ENCODE measurements at places on chromosomes 2 and 18.

GRCh38 chr2:32738939-32739338 is 111.1 kb downstream of the TTC27 start:
- DNase-seq = no peak

DNA sequence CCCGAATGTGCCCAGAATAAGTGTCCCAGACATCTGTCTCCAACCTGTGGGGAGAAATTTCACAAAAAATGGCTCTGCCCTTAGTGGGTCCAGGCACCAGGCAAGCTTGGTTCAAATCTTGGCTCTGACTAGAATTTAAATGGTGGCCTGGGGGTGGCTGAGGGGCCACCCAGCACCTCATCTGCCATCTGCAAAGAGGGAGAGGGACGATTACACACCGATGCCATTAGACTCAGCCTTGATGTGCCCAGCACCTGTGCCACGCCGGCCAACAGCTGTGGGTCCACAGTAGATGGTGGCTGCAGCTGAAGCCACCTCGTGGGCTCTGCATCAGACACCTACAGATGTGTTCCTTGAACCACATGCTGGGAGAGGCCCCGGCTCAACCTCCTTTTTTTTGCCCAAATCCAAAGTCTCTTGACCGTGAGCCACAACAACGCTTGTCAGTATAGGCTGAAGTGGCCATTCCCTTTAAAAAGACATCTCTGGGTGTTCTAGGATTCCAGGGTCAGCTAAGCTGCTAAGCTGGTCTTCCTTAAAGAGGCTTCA is 222.0 kb upstream of the RAB6C start:
- no peak for DNase-seq

- DNase-seq = no peak
These were observed 170.1 kb downstream of the MAP2 start for GRCh38 chr2:209593930-209594329.

- no peak for DNase-seq
These were observed at the start of gene ERICH2 for GRCh38 chr2:170770008-170770605. TSS of gene ERICH2 (plus strand) at chr2:170770378. CDS start at chr2:170770682, 304 bp downstream.

- DNase-seq = no peak
These were observed 10.0 kb downstream of the FLACC1 start for GRCh38 chr2:201347138-201347537.

GRCh38 chr2:33326100-33326499 is 150.3 kb upstream of the RASGRP3 start:
- no peak for DNase-seq

DNA sequence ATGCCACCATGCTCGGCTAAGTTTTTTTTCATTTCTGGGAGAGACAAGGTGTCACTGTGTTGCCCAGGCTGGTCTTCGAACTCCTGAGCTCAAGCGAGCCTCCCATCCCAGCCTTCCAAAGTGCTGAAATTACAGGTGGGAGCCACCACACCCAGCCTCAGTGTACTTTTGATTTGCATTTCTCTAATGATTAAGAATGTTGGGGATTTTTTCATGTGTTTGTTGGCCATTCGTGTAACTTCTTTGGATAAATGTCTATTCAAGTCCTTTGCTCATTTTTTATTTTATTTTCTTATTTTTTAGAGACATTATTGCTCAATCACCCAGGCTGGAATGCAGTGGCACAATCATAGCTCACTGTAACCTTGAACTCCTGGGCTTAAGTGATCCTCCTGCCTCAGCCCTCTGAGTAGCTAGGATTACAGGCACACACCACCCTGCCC is 73.1 kb downstream of the TMEM185B start:
- no peak for DNase-seq

GRCh38 chr2:112159454-112159921 is 21.3 kb downstream of the FBLN7 start:
- no peak for DNase-seq

DNA sequence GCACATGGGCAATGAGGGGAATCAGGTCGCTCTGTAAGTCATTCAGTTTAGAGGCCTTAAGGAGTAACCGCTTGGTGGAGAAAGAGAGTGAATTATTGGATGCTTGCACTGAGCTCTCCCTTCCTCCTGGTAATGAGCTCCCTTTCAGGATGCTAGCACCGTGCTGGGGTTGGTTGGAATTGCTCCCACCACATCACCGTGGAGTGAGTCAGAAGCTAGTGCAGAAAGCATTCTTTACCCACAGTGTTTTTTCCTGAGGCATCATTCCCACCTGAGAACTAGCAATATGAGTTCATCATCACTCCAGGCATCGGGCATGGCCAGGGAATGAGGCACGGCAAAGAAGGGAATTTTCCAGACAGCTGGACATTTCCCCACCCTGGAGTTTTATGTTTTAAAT is 57.6 kb downstream of the ITGB6 start:
- DNase-seq = no peak

GRCh38 chr2:8604262-8604661 is 77.6 kb upstream of the ID2 start:
- no peak for DNase-seq

GRCh38 chr2:102025016-102025501 is 33.3 kb downstream of the IL1R2 start:
- no peak for DNase-seq

DNA sequence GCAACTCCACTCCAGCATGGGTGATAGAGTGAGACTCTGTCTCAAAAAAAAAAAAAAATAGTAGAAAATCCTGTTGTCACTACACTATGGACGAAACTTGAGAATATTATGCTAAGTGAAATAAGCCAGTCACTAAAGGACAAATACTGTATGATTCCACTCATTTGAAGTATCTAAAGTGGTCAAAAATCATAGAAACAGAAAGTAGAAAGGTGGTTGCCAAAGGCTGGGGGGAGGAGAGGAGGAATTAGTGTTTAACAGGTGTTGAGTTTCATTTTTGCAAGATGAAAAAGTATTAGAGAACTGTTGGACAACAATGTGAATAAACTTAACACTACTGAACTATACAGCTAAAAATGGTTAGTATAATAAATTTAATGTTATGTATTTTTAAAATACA is 18.8 kb upstream of the RMP24 start:
- no peak for DNase-seq

- DNase-seq = no peak
These were observed 154.7 kb upstream of the LYPD1 start for GRCh38 chr2:132824716-132825115.

DNA sequence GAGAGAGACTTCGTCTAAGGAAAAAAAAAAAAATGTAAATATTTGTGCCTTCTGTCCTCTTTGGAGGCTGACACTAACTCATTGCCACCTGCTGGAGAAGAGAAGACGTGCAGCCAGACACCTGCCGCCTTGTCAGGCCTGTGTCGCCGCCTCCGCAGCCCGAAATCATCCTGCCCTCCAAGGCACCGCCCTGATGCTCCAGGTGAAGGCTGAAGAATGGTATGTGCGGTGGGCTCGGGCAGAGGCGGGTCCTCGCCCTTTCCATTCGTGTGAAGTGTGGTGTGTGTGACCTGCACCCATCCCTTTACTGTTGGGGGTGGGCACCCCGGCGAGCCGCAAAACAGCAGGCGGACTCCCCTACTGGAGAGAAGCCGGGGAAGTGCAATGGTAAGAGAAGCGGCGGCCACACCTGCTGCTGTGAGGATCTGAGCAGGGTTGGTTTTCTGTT is 60.4 kb downstream of the FAM161A start:
- DNase-seq = peak; percentile 22

GRCh38 chr18:13793819-13794218 is 30.1 kb upstream of the MC5R start:
- no peak for DNase-seq

DNA sequence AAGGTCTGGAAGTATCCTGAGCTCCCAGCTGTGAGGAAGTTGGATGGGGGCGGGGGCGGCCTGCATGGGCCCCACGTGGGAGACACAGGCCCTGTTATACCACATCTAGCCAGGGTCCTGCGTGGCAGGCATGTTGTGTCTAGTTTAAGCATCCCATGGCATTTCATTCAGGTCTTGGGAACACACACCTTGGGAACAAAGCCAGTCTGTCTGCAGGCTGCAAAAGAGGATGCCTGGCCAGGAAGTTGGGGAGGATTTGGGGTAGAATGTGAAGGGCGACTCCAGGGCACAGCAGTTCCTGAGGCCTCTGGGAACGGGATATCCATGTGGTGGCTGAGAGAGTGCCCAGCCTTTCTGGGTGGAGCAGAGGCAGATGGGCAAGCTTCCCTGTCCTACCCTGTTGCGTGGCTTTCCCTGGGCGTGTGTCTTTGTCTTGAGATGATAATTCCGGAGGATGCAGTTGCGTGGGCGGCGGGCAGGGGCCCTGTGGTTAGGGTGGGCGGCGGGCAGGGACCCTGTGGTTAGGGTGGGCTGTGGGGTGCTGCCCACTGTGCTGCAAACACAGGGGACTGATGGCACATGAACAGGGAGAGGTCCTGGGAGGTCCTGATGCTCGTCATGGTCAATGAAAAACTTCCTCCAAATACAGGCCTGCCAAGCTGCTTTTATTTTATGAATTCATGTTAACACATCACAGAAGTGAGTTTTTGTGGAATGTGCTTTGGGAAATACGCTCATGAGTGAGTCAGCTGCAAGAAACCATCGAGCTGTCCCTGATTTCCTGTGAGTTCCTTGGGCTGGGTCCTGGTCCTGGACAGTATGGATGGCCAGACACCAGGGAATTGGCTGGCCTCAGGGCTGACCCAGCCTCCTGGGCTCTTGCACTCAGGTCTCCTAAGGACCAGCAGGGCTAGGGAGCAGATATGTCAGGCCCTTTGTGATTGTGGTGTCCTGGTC is 90.0 kb upstream of the HS6ST1 start:
- no peak for DNase-seq

- no peak for DNase-seq
These were observed 47.5 kb downstream of the ZNF638 start for GRCh38 chr2:71379086-71379485.

GRCh38 chr2:209470-209869 is 54.4 kb downstream of the SH3YL1 start:
- no peak for DNase-seq

DNA sequence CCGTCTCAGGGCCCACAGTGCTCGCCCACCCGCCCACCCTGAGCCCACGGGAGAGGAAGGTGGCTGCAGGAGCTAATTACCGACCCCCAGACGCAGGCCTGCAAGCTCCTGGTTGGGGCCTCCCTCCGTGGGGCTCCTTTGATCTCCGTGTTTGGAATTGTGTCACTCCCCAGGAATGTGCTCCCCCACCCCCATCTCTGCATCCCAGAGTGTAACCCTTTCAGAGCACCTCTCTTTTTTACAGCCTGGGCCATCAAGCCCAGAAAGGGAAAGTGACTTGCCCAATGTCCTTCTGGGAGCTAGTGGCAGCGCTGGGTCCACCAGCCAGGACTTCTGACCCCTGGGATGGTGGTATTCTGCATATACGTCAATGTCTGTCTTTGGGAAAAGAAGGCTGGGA is 335.1 kb downstream of the CYRIA start:
- no peak for DNase-seq

- no peak for DNase-seq
These were observed 681 bp downstream of the SPR start for GRCh38 chr2:72887740-72888437.

DNA sequence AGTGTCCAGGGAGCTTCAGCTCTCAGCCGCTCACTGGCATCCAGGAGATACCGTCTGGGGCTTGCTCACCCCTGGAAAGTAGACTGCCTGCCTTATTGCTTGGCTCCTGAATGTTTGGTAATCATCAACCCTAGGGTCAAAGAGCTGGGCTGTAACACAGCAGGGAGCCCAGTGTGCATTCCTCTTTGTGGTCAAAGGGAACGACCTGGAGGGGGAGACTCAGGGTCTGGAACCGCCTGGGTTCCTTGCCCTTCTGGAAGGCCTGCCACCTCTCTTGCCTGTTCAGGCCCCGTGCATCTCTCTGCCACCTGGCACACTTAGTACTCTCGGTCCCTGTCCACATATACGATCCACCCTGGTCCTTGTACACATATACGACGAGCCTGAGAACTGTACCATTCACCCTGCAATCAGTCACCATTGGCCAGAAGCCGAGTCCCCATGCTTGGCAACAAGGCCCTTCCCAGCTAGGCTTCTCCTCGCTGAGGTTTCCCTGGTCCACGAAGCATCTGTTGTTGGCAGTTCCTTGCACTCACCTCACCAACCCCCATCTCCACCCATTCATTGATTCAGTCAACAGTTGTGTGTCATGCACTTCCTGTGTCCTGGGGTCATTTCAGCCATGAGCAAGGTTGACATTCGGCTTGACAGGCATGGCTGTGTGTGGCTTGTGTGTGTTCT is at the start of gene NAT8:
TSS of gene NAT8 (minus strand) at position 85 of the 681 bp plus-strand sequence. CDS start 794 bp downstream, outside the sequence.
- DNase-seq = no peak

- DNase-seq = no peak
These were observed 51.2 kb upstream of the ADAM23 start for GRCh38 chr2:206392118-206392517.

DNA sequence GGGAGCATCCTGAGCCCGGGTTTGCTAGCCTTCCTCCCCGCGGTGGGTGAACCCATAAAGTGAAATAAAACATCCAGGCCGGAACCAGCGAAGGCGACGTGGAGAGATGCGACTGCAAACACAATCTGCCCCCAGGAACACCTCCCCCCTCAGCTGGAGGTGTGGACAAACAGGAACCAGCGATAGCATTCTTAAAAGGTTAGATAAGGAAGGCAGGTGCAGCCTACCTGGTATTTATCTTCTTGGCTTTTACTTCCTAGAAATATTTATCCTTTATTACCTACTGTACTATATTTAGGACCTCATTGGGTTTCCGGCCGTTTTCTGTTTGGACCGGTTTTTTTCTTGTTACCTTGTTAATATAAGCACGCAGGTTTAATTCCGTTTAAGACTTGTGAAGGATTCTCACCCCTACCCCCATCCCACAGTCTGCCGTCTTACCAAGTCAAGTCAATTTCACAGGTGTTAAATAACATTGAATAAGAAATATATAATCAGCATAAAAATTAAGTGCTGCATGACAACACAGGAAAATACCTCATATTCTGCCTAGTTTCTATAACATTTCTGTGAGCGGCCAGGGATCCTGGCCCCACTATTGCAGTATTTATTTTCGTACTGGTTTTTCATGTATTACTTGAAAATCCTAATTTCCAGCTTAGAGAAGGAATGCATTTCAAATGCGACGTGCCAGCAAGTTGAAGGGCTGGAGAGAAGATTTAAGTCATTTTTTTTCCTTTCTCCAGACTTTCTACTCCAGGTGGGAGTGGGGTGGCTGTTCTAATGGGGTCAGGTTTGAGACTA is 224.0 kb upstream of the ID2 start:
- DNase-seq = no peak

DNA sequence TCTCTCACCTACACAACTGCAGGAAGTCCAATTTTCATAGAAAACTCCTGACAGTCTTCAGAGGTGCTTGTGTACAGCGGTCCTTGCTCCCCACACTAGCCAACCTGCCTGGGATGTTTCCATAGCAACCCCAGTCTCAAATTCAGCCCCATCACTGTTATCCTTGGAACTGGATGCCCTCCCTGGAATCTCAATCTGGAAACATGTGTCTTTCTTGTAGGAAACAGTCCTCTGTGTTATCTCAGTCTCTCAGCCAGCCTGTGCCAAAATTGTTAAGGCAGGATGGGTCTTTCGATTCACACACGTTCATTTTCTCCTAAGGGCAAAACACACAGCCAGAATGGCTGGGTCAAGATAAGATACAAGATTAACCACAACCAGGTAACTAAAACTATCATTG is 295.5 kb upstream of the RND3 start:
- no peak for DNase-seq

GRCh38 chr2:217597681-217598080 is 405.1 kb downstream of the TNS1 start:
- DNase-seq = no peak
